Stimulated activated naive CD4-positive, alpha-beta T cell treated with Interleukin-2 at 50 U/mL for 16 hours (primary cell): ENCODE measurements at places on chromosomes 2 and 18.

GRCh38 chr18:62769216-62769615 lies 53.9 kb downstream of the PHLPP1 start:
- DNase-seq, result no peak

DNA sequence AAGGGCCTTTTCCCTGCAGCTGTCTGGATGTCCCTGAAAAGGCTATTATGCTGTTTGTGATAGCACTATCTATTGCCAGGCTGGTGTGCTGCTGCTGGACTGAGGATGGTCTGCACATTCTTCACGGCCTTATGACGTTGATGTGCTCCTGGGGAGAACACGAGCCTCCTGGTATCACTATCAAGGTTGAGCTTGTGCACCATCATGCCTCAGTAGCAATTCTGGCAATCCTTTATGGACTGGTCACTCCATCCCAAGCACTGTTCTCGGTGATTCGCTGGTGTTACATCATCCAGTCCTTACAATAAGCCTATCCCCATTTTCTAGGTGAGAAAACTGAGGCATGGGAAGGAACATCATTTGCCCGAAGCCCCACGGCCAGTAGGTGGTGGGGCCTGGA lies 18.2 kb upstream of the CCBE1 start:
- DNase-seq, result no peak

DNA sequence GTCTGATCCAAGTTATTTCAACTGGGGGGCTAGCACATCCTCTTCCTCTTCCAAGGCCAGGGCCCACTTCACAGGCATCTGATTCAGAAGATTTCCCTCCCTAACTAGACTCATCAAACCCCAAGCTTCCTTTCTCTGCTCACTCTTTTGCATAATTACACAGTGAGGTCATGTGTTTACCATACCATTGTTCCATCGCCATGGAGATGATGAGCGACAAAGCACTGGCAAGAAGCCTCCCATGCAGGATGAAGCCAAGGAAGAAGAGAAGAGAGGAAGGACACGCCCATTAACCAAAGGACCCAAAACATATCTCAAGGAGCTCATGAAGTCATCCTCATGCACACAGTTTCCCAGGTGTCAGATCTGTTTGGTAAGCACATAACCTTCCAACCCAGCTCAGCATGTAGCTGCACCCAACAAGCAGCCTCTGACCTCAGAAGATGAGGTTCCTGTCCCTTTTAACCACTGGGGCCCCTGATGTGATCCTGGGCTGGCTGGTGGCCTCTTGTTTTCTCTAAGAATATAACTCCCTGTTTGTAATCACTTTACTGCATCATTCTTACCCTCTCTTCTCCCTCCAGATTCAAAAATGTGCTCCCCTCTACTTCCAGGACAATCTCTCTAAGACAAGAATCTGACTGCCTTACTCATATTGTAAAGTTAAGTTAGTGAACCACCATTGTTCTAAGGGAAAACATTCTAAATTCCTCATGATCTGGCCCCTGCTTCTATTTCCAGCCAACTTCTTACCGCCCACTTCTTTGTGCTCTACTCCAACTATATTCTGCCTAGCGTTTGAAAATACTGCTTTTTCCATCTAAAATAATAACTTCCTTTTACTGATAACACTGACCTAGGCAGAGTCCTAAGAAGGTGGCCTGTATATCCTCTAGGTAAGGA lies 190.1 kb downstream of the TTC32 start:
- no peak for DNase-seq

- no peak for DNase-seq
Measured at GRCh38 chr2:151459358-151459757, 49.7 kb downstream of the RIF1 start.

DNA sequence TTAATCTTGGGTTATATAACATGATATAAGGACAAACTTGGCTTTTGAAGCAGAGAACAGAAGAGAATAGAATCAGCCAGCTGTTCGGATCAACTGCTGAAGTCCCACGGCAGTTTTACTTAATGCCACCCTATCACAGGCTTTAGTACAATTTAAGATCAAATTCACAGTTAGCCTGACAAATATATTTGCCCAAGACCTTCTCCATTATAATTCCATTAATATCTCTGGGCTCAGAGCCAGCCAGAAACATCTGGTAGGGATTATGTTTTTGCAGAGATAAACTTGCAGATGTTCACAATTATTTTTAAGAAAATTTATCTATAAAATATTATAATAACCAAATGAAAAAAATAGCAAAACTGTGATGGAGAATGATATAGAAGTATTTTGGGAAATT lies 381.4 kb downstream of the RAD51AP2 start:
- DNase-seq, result no peak

DNA sequence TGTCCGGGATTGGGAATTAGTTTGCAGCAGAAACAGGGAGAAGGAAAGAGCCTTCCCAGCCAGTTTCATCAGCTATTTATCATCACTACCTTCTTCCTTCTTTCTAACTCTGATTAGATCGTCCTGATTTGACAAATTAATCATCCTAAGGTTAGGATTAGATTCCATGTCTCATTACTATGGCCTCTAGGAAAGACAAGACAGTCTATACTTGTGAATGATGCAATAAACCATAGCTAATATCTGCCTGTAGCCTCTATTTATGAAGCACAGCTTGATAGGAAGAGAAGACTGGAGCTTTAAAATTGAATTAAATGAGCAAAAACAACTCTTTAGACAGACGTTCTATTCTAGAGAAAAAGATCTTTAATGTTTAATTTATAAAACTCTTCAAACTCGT lies 25.2 kb upstream of the FRZB start:
- no peak for DNase-seq

- DNase-seq, result no peak
Measured at GRCh38 chr18:45548614-45549013, 66.7 kb upstream of the SLC14A2 start.

DNA sequence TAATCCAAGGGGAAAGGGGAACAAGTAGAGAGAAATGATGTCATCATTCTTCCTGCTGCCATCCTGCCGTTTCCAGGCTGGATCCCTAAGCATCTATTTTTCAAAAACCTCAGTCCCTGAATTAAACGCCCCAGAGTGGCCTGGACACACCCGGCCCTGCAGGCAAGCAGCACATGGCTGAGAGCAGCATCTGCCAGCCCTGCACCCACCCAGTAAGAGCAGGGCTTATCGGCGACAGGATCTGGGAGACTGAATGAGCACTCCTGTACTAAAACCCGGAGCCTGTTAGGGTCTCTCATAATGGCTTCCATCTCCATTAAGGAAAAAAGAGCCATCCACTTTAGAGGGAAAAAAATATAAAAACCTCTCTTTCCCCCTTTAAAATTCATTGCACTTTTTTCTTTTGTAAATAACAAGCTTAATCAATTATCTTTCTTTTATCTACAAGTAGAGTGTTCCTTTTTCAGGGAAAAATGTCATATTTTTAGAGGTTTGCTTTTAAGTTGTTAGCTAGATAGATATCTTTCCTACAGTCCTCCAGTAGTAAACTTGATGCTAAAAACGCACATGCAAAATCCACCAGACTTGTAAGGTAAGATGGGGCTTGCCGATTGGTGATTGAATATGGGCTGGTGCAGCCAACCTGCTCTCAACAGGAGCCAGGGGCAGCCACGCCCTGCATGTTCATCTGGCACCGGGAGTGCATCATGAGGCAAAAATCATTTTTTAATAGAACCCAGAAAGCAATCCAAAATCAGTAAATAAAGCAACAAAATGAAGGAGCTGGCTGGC lies 457.8 kb downstream of the EIPR1 start:
- no peak for DNase-seq

DNA sequence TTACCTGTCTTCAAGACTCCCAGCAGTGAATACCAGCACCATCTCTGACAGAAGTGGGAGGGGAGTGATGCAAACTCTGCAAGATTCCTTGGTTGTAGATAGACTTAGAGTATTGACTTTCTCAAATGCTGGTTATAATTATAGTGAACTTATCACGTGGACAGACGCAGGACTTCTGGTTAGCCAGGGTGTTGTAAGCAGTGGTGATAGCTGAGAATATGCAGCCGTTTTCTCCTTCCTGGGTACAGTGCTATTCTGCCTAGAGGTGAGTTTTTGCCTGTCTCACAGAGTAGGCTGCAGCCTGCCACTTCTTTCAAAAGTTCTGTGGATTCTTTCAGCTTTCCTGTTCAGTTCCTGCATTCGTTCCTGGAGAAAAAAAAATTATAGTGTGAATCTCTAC lies 733 bp upstream of the CXCR2 start:
- DNase-seq, result no peak

- DNase-seq, result peak; percentile 18
Measured at GRCh38 chr18:75211953-75212750, 1.6 kb downstream of the TSHZ1 start.
